ENCODE measurements at places on chromosomes 2 and 18. TPM values are rescaled to one million over a fixed set of nuclear protein-coding genes. Genes with fewer than 3 reads are reported as not detected.

LYG1 gene
- total RNA-seq = not detected

CDH19 gene
- total RNA-seq = 53.5 TPM

TMEM169 gene
- not detected for total RNA-seq

NRP2 gene
- total RNA-seq = 8.2 TPM

PRPF40A gene
- total RNA-seq = 63.0 TPM

PTH2R gene
- total RNA-seq = not detected

MC5R gene
- total RNA-seq = not detected

TBC1D8 gene
- 12.6 TPM for total RNA-seq

SNORC gene
- 0.50 TPM for total RNA-seq

HOXD3 gene
- total RNA-seq = not detected

VWA3B gene
- not detected for total RNA-seq

SERPINB13 gene
- total RNA-seq = not detected

PDCD1 gene
- not detected for total RNA-seq

DOK6 gene
- 0.98 TPM for total RNA-seq
